Stimulated activated CD8-positive, alpha-beta memory T cell treated with anti-CD3 and anti-CD28 coated beads, Interleukin-15, amount 100 ng/mL, for 48 hours (primary cell): ENCODE measurements at places on chromosomes 6 and 20.

DNA sequence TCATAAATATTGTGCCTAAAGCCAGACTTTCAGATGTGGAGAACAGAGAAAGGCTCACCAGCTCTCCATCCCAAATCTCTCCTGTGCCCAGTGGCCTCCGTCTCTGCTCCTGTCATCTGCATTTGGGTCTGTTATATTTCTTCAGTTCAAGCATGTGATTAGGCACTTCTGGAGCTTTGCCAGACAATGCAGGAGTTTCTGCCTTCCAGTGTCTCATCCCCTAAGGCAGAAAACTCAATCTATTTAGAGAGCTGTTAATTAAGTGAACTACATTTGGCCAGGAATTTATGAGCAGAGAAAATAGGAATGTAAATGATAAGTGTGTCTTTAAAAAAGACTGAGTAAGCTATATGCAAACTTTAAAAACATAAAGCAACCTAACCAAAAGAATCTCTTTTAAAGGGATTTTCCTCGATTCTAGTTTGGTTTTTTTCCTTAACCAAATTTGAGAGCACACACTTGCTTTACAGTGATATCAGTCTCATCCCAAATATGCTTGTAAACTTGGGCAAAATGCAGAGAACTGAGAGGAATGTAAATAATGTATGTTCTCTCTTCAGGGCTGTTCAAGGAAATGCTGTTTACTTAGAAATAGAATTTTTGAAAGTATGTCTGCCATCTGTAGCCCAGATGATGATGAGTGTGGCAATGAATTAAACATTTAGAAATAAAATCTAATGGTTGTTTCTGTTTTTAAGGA is 113.9 kb downstream of the ELOVL4 start:
- no peak for DNase-seq

GRCh38 chr6:167141667-167142432 is 15.9 kb downstream of the GPR31 start:
- no peak for DNase-seq

GRCh38 chr6:92459606-92460005 is 959.8 kb downstream of the EPHA7 start:
- no peak for DNase-seq

GRCh38 chr6:34360556-34360955 is 31.9 kb downstream of the NUDT3 start:
- DNase-seq: no peak

- no peak for DNase-seq
Measured at GRCh38 chr6:158086504-158087223, 81.4 kb downstream of the SERAC1 start.

DNA sequence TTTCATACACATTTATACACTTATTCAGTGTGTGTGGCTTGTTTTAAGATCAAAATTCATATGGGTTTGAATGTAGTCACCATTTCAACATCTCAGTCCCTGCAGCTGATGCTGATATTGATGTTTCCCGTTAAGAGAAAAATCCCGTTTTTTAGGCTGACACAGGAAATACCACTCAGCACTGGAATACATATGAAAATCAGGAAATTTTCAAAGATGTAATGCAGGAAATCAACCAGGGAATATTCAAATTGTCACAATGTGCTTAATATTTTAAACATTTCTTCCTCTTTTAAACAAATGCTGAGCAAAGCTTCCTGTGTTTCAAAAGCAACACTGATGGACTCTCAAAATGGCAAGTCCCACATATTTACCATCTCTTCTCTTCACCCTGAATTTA is 94.5 kb upstream of the MARCKS start:
- DNase-seq: no peak

DNA sequence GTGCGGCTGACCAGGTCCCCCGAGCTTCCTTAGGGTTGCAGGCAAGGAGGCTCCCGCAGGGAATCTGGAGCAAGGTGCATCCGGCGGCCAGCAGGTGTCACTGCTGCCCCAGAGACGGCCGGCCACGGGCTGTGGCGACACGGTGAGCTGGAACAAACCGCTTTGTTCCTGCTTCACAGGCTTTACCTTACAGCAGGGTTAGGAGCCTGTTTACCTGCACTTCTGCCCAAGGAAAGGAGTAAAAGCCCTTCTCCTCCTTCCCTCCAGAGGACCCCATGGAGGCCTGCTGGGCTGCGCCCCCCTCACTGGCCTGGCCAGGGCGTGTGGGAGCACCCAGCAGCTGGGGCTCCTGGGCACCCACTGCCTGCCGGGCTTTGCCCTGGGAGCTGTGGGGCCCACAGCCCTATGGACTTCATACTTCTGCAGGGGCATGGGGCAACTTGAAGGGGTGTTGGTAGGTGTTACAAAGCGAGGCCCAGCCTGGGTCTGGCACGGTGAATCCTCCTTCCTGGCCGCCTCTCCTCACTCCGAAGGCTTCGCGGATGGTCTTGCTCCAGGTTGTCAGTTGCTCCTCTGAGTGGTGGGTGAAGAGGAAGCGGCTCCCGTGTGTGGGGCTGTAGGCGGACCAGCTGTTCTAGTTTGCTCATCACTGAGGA is 88.4 kb downstream of the CDC5L start:
- peak; percentile 54 for DNase-seq

- no peak for DNase-seq
Measured at GRCh38 chr6:43940071-43940392, 170.0 kb downstream of the VEGFA start.

GRCh38 chr6:155584006-155584405 is 128.4 kb upstream of the NOX3 start:
- no peak for DNase-seq

- no peak for DNase-seq
Measured at GRCh38 chr20:59082981-59083380, 40.4 kb upstream of the PRELID3B start.

- DNase-seq: peak; percentile 22
Measured at GRCh38 chr6:154995254-154996015, at the start of gene TIAM2. Gene TIAM2, plus strand, starts transcription at chr6:154995315. Its CDS starts 133,909 bp downstream, at chr6:155129224.

GRCh38 chr20:40274912-40275533 is 414.0 kb downstream of the MAFB start:
- DNase-seq: no peak

DNA sequence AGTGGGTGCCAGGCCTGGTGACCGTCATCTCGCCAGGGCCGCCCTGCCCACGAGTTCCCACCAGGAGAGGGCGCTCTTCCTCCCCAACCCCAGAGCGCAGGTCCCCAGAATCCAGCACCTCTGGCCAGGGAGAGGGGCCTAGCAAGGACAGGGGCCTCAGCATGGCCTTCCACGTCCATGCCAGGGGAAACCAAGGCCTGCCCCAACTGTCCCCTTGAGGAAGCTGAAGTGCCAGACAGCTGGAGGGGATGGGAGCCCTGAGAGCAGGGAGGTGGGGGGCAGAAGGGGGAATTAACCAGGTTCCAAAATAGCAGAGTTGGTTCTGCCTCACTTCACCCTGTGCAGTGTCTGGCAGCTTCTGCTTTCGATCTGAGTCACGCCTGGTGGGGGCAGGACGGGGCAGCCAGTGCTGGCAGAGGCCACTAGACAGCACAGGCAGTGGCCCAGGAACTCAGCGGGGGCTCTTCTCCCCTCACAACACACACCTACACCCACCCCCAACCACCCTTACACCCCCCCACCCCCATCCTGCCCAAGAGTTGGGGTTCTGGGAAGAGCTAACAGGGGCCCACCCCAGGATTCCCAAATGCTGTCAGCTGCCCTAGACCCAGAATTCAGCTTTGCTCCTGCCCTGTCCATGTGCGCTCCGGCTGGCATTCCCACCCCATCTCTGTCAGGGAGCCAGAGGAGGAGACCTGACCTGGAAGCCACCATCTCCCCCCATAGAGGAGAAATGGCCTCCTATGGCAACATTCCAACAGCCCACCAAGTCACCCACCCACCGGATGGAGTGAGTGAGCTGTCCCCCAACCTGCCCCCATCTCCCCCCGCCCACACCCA is 29.2 kb downstream of the TFEB start:
- peak; percentile 68 for DNase-seq

- DNase-seq: no peak
Measured at GRCh38 chr20:2814587-2815051, at the start of gene C20orf141. Gene C20orf141, plus strand, starts transcription at chr20:2814987. Its CDS starts 198 bp downstream, at chr20:2815185.

DNA sequence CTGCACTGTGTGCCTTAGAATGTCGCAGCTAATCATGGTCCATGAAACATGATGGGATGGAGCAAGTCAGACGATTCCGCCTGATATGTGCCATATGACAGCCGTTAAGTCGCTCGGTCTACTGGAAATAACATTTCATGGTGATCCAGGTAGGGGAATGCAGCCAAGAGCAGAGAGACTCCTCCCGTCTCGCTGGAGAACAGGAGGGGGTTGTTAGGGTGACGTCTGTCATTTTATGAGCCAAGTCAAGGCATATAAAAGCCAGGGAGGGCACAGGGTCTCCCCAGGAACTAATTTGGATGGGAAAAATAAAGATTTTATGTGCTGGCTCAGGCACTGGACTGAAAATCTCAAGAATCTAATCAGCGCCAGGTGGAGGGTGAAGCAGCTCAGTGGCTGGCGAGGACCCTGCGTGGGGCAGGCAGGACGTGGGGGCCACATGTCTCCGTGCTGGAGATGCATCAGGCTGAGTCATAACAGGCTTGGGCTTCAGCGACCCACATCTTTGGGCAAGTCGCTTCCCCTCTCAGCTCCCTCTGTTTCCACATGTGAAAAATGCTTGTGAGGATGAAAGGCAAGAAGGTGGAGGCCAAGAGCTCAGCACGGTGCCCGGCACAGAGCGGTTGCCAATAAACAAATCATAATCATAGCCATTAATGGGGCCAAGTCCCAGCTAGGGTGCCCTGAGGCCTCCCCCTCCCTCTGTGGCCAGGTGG is 234.6 kb downstream of the ANKRD60 start:
- DNase-seq: no peak

DNA sequence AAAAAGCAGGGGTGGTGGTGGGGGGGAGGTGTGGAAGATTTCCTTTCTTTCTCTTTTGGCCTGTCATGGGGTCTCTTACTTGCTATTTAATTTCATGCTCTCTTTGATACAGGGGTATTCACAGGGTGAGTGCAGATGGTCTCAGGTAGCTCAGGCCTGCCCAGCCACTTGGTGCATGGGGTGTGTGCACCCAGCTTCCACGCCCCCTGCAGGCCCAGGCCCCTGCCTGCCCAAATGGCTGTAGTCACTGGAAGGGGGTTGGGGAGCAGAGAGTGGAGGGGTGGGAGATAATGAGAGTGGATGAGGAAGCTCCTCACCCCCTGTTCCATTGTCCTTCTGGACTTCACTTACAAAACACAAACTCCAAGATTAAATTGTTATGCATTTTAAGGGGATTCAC is 133.6 kb upstream of the SGK1 start:
- DNase-seq: no peak

- no peak for DNase-seq
Measured at GRCh38 chr6:39365281-39366074, 43.0 kb upstream of the KCNK16 start.

GRCh38 chr6:129667034-129667433 is 42.9 kb downstream of the ARHGAP18 start:
- no peak for DNase-seq

GRCh38 chr6:25975923-25976560 is 13.4 kb downstream of the TRIM38 start:
- DNase-seq: no peak

DNA sequence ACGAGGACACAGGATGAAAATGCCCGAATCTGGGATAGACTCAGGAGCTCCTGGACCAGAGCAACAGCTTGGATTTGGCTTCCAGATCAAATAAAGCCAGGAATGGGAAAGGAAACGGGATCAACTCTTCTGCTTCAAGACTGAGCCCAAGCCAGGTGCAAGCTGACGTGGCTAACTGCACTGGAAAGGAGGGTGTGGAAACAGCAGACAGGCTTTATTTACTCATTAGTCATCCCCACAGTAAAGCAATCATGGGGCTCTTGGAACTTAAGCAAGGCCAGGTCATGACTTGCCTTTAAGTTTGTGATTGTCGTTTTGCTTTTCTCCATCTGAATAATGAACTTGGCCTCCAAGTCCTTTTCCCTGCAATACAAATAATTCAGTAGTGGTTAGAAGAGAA is 45.2 kb downstream of the KIF16B start:
- no peak for DNase-seq

- no peak for DNase-seq
Measured at GRCh38 chr20:62190639-62191411, 8.0 kb downstream of the MTG2 start.

GRCh38 chr6:53840027-53840426 is 45.2 kb downstream of the LRRC1 start:
- DNase-seq: no peak

GRCh38 chr6:53643481-53643965 is 22.0 kb downstream of the KLHL31 start:
- no peak for DNase-seq

DNA sequence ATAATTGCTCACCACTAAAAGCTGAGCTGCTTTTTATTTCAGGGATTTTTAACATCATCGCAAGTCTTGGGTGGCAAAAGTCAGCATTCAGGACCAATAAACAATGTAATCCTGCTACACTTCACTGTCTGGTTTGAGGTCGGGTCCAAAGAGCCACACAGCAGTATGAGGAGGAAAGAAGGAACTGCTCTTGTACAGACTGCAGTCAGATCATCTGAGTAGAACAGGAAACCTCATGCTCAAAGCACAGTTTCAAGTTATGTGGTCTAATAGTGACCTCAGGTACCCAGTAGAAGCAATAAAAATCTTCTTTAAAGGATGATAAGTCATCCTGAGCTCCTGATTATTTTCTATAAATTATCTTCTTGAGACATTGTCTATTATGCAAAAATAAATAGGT is 211.4 kb downstream of the FUT9 start:
- no peak for DNase-seq

- peak; percentile 93 for DNase-seq
Measured at GRCh38 chr20:45812157-45813005, at the start of gene UBE2C. Gene UBE2C, plus strand, starts transcription at chr20:45812644. Its CDS starts 52 bp downstream, at chr20:45812696.

DNA sequence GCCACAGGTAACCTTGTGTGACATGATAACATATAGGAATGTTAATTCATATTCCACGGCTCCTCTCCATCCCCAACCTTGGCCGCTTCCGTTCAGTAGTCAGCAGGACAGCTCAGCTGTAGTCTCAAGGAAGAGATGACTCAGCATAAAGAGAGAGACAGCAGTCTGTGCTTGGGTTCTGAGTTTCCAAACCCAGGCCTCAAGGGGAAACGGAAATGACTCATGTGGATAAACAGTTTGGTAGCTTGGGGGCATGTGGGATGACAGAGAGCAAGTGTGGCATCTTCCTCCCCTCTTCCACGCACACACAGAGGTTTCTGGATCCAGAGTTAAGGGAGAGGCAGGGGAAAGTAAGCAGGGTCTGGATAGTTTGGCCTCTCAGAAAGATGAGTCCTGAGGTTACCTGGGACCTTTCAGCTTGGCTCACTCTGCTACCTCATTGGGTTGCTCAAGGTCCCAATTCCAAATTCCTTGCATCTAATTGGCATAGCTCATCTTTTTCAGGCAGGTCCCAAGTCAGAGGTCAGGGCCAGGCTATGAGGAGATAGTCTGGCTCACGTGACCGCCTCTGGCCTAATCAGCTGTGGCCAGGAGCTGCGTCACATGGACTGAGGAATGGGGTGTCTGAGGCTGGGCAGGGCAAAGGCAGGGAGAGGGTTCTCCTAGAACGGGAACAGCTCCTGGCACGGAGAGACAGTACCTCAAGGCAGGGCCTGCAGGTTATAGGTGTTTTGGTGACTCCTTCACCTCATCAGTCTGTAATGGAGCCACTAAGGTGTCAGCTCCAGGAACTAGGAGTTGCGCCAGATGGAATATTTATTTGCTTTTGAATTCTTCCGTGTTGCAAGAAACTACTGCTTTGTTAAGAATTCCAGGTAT is 36.5 kb upstream of the MLN start:
- peak; percentile 32 for DNase-seq

GRCh38 chr20:58021481-58021880 is 207.0 kb downstream of the ANKRD60 start:
- no peak for DNase-seq

GRCh38 chr6:12484519-12484918 is 194.4 kb downstream of the EDN1 start:
- DNase-seq: no peak
